Hematopoietic multipotent progenitor cell treated with erythropoietin and hydrocortisone succinate and interleukin-3 and kit ligand, for 15 days (in vitro differentiated cells): ENCODE measurements at places on chromosomes 11 and 22.

GRCh38 chr11:67167719-67168118 is 48.7 kb downstream of the KDM2A start:
- no peak for DNase-seq

DNA sequence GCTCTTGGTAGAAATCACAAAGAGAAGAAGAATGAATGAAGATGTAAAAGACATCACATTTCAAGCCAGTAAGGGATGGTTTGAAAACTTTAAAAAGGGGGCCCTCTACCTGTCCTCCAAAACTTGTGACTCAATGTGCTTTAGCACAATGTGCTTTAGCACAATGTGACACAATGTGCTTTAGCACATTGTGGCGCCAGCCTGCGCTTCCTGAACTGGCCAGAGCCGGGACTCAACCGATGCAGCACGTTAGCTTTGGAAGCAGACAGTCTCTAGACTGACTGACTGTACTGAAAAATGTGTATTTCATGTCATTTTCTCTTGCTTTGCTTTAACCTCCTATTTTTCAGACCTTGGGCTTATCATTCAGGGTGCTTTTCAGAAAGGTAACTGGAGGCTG is 63.5 kb downstream of the FAM83F start:
- DNase-seq: no peak

DNA sequence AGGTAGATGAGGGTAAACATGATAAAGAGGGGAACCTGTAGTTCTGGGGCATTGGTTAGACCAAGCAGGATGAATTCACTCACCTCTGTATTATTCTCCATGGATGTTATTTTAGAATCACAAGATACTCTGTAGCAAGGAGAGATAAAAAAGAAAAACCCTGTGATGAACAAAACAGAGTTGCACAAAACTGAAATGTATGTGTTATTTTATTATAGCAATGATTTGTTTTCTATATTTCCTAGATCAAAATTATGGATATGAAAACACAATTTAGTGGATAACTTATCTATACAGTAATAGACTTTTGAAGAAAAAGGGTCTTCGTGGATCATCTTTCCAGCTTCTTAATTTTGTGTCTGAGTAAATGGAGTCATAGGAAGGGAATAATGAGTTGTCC is at the start of gene OR5B17:
Gene OR5B17, minus strand, starts transcription at position 101 of the 400 bp plus-strand sequence. Its CDS starts 0 bp downstream, at position 101.
- no peak for DNase-seq

DNA sequence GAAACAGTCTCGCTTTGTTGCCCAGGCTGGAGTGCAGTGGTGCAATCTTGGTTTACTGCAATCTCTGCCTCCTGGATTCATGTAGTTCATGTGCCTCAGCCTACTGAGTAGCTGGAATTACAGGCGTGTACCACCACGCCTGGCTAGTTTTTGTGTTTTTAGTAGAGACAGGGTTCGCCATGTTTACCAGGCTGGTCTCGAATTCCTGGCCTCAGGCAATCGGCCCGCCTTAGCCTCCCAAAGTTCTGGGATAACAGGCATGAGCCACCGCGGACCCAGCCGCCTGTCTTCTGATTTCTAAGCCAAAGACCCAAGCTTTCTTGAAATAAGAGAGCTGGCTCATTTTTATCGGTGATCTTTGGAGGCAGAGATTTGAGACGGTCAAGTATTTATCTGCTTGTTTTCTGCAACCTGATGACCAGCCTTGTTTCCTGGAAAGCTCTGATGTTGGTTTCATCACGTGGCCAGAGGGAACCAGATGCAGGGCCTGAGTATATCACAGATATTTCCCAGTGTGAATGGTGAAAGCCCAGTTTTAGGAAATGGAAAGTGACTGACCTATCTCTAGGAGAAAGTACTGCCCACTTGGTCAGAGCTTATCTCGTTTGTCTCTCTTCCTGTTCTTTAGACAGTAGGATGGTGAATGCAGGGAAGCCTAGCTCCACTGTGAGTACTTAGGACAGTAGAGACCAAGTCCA is 5.7 kb upstream of the SIDT2 start:
- no peak for DNase-seq

- DNase-seq: no peak
Observed at GRCh38 chr11:2998073-2998850, 6.1 kb upstream of the NAP1L4 start.

- no peak for DNase-seq
Observed at GRCh38 chr22:30392661-30393321, 4.0 kb upstream of the SEC14L2 start.

- DNase-seq: no peak
Observed at GRCh38 chr11:33733980-33734379, 2.2 kb downstream of the CD59 start.

GRCh38 chr22:31344256-31344577 is 1.9 kb downstream of the PATZ1 start:
- DNase-seq: no peak

- no peak for DNase-seq
Observed at GRCh38 chr11:673866-674265, 21.2 kb downstream of the DEAF1 start.
